Stimulated activated CD8-positive, alpha-beta memory T cell treated with anti-CD3 and anti-CD28 coated beads, Interleukin-7, amount 100 ng/mL, for 1 hour (primary cell): ENCODE measurements at places on chromosomes 2 and 18.

GRCh38 chr2:20629581-20630171, 21.2 kb downstream of the HS1BP3 start:
- no peak for DNase-seq

DNA sequence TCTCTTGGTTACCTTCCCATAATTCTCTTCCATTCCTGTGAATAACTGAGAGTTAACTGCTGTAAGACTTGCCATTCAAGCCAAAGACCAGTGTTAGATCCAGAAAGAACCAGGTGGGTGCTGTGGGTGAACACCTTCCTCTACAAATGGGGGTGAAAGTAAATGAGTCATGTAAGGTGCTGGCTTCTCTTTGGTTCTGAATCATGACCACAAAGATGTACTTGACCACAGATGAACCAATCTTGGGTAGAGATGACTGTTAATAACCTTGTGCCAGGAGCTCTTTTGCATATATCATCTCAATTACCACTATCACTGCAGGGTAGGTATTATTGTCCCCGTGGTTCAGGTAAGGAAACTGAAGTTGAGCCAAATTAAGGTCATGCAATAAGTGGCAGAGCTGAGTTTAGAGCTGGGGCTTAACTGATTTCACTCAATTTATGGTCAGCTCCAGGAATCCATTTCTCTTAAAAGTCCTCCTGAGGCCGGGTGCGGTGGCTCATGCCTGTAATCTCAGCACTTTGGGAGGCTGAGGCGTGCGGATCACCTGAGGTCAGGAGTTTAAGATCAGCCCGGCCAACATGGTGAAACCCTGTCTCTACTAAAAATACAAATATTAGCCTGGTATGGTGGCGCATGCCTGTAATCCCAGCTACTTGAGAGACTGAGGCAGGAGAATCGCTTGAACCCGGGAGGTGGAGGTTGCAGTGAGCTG, 244.9 kb upstream of the CXCR4 start:
- no peak for DNase-seq

GRCh38 chr18:9101730-9102507, 580 bp upstream of the NDUFV2 start:
- DNase-seq = no peak

GRCh38 chr2:70340761-70341476, 39.1 kb upstream of the FAM136A start:
- DNase-seq = peak; percentile 8

GRCh38 chr2:20551945-20552328, 99.0 kb downstream of the HS1BP3 start:
- no peak for DNase-seq

GRCh38 chr18:34048423-34048822, 176.3 kb downstream of the NOL4 start:
- DNase-seq = no peak

DNA sequence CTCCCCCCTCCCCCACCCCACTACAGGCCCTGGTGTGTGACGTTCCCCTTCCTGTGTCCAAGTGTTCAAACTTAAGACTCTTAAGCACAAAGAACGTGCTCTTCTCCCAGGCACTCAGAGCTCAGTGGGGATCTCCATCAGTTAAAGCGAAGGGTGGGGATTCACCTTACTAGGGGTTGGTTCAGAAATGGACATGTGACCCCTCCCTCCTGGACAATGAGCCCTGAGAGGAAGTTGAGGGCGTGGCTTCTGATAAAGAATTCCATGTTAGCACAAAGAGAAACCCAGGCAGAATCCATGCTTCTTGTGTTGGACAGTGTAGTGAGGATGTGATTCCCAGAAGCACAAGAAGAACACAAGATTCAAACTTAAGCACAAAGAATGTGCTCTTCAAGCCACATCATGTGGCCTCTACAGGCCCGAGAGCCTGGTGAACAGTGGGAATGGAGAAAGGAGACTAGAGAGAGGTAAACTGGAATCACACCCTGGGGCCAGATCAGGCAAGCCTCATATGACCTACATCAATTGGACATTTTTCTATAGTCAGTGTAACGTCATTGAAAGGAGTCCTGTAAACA, 78.1 kb upstream of the TTC39C start:
- no peak for DNase-seq

DNA sequence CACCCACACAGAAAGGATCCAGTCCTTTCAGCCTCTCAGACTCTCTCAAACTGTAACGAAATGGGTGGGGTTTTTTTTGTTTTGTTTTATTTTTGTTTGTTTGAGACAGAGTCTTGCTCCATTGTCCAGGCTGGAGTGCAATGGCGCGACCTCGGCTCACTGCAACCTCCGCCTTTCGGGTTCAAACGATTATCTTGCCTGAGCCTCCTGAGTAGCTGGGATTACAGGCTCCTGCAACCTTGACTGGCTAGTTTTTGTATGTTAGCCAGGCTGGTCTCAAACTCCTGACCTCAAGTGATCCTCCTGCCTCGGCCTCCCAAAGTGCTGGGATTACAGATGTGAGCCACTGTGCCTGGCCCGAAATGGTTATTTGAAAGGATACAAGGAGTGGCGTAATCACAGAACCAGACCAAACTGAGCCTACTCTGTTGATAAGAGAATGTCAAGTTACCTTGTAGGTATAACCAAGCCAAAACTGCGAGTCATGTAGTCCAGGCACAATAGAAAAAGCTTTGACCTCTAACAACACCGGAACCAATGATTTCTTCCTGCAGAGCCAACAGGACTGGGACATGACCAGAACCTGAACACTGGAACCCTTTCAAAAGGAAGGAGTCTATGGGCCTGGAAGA, 72.5 kb downstream of the NCAPH start:
- no peak for DNase-seq

GRCh38 chr2:219186754-219187456, 8.8 kb downstream of the RETREG2 start:
- no peak for DNase-seq

GRCh38 chr2:130335226-130335625, 7.5 kb upstream of the IMP4 start:
- no peak for DNase-seq
